Right cardiac atrium (tissue), 5 donors: ENCODE measurements at places on chromosomes 6 and 20. TPM values are rescaled to one million over a fixed set of nuclear protein-coding genes. Genes with fewer than 3 reads are reported as not detected.

DNA sequence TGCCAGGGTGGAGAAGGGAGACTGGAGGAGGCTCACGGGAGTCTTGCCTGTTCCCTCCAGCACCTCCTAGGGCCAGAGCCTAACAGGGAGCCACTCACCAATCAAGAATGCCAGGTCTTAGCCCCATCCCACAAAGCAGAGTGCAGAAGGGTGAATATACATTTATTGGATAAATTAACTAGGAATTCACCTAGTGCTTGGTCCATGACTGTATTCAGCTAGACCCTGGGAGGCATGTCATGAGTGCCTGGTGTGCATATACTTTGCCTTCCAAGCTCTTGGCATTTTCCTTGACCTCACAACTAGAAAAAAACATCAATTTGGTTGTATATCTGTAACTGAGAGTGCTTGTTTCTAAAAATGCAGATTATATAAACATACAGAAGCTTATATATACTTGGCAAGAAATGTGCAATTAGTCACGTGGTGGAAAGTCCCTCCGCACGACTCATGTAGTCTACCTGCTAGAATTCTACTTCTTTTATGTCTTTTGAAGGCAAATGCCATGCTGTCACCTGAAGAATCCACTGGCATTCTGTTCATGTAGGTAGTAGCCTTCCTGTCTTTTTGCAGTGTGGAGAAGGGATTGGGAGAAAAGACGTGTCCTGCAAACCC, 991.0 kb downstream of the KIF16B start:
- no peak for DNase-seq

DNA sequence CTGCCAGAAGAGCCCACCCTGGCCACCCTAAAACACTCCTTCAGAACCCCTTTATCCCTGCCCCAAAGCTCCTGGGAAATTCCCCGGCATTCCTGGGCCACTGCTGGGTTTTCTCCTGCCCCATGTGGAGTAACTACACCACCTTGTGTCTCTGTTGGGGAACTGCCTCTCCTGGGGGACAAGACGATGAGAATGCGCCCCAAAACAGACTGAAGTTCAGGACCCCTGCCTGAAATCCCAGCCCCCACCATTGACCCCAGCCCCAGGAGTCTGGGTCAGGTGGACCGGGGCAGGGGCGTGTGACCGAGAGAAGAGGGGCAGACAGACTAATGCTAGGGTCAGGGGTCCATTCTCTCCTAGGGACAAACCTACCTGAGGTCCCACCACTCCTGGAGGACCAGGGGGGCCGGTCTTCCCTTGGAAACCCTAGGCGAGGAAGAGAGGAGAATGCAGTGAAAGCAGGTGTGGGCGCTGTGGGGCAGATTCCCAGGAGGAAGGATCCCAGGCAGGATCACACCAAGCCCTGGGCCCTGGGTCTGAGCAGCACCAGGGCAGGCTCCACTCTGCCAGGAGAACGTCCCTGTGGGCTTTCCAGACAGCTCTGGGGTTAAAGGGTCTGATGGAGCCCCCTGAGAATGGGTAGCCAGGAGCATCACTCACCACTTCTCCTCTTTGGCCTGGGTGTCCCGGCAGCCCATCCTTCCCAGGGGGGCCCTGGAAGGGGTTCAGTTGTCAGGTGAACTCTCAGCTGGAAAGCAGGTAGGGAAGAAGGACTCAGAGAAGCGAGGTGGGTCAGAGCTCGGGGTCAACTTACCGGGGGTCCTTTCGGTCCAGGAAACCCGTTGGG, 19.4 kb downstream of the COL11A2 start:
- peak; percentile 8 for DNase-seq

- no peak for DNase-seq
Observed at GRCh38 chr6:30238178-30238795, 25.1 kb upstream of the TRIM26 start.

DNA sequence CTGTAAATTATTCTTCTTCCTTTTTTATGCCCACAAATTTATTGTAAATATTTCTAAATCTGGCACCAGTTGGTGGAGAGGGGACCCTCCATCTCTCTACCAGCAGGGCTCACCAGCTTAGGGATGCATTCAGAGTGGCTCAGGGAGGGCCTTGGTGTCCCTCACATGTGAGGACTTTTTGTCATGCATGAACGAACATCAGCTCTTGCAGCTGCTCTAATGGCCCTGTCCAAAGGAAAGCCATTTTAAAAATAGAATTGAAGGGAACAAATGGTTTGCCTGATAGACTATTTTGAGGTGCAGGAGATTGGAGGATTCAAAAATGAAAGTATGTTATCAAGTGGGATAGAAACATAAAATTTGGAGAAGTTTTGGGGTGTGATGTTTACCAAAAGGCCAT, 37.5 kb upstream of the KLHL31 start:
- no peak for DNase-seq

DNA sequence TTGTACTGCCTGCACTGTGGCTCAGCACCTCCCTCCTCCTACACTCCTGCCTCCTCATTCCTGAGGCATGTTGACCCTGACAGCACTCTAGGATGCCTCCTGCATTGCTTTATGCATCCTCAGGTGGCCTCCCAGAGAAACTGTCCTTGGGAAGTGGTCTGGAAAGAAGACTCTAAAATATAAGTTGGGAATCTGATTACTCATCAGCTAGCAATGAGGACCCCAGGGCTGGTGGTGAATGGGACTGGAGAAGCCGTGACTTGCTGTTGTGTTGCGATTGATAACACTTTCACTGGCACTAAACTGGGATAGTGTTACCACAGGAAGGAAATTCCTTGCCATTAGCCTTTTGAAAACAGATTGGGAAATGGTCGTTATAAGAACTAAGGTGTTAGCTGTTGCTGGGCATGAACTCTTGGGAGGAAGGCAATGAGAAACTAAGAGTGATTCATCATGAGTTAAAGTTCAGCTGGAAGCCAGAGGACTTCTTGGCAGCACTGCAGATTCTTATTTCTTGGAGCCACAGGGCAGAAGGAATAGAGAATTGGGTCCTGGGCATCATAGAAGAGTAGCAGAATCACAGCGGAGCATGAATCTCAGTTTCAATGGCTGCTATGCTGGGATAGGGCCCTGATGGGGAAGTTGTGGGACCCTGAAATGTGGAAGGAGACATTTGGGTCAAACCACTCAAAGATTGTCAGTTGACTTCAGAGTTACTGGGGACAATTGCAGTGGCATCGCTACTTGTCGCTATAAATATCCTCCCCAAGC, 10.1 kb upstream of the SIRPD start:
- no peak for DNase-seq

KCNS1 gene
- total RNA-seq, result 0.37 TPM

HLA-DPB1 gene
- total RNA-seq, result 55.8 TPM

- peak; percentile 67 for DNase-seq
Observed at GRCh38 chr20:38144974-38145728, 19.9 kb downstream of the TGM2 start.

RGS17 gene
- total RNA-seq, result 0.23 TPM

DNA sequence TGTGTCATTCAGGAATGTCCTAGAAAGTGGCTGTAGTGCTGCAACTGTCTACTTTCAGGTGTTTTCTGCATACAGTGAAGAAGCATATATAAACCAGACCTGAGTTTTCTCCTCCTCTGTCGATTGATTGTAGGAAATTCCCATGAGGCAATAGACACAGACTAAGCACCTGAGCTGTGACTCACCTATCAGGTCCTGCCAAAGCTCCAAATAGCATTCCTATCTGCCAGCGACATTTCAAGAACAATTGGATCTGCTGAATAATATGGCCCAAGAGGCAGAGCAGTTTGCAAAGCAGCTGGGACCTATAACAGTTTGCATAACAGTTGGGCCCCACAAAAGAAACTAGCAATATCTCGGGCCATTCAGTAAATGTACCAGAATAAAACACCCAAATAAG, 360.4 kb downstream of the HAO1 start:
- no peak for DNase-seq

CDSN gene
- total RNA-seq, result not detected

DNA sequence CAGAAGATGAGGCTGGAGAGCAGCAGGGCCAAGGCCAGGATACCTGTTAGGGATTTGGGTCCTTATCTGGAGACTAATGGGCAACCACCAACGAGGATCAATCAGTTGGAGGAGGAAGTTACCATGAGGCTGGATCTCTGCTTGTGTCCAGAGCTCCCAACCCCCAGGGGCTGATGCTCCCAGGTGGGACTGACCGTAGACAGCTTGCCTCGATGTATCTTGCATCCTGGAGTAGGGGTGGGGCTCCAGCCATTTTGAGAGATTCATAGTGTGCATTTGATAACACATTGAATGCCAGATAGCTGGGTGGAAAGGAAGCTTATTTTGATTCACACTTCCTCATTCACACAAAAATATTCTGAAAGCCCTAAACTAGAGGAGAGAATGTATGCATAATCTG, 4.6 kb upstream of the RFPL4B start:
- DNase-seq, result no peak

DNA sequence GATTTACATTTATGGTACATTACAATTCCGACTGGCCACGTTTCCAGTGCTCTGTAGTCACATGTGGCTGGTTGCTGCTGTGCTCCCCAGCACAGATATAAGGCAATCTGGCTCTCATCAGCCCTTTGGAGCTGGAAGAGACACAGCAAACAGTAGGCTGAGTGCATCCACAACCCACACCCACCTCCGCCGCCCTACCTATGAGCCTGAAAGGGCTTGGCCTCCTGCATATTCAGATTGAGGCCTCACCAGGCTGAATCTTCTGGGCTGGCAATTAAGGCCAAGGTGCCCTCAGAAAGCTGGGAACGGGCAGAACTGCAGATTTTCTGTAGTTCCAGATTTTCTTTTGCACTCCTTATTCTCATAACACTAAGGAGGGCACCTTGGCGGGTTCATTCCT, 2.7 kb upstream of the SNHG17 start:
- DNase-seq, result no peak

SS18L1 gene
- total RNA-seq, result 8.1 TPM

DNA sequence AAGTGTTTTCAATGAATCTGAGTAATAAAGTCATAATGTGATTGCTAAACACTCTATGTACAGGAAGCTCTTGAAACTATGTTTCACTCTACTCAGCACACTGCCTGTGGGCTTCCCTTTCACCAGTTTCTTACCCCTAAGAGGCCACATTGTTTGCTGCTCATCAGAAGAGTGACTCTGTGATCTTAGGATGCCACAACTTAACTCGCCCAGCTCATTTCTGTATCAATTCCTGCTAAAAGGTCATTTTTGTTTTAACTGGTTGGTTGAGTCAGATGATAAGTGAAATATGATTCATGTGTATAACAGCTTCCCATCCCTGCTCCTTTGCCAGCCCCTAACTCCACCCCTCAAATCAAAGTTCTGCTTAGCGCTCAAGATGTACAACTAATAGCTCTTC, 9.8 kb upstream of the NDUFAF4 start:
- no peak for DNase-seq

GRCh38 chr6:80921861-80922460, 815.5 kb downstream of the BCKDHB start:
- DNase-seq, result no peak

DNA sequence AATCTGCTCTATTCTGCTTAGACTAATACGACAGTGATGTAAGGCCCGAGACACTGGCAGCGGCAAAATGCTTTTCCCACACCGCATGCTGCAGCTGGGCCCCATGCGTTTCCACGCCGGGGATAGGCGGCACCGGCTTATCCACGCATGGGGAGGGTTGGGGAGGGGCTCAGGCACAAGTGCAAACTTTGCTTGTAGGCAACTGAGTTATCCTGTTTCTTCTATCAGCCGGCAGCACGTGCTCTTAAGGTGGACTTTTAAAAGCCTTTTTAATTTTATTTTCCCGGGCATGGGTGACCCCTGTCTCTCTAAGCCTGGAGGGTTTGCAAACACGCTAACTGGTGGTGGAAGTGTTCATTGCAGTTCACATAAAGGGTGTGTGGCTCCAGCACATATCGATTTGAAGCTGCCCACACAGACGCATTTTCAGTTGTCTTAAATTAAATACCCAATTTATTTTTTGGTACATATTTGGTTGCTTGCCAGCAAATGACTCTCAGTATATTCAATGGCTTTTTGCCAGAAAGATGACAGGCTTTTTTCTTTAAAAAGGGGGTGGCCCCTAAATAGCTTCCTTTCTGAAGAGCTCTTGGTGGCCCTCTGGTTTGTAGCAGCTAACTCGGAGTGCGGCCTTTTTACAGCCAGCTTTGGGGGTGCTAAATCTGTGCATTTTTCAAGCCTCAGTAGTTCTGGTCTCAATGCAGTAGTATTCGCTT, 561.8 kb upstream of the AGPAT4 start:
- DNase-seq, result no peak

DNA sequence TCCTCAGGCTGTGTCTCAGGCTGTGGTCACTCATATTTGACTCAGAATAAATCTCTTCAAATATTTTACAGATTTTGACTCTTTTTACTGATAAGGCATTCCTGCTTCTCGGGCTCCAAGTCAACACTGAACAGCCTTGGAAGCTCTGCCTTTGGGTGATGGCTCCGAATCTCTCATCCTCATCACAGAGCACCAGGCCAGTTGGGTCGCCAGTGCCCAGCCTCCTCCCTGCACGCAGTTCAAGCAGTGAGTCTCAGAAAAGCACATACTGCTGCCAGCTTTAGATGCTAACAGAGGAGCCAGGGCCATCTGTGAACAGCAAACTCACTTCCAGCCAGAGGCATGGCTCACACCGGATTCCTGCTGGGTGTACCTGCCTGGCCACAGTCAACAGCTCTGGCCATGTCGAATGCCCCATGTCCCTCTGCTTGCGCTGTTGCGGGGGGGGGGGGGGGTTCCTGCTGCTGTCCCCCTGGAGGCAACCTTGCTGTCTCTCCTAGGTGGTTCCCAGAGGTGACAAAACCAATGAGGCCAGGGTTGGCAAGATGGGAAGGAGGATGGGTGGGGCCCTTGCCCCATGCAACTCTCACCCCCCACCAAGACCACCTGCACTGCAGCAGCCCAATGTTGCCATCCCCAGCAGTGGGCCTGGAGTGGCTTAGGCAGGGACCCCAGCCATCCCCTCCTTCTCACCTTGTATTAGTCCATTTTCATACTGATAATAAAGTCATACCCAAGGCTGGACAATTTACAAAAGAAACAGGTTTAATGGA, 248.8 kb downstream of the ERMARD start:
- no peak for DNase-seq

GRCh38 chr6:83176246-83176645, 16.8 kb downstream of the PGM3 start:
- DNase-seq, result no peak

- DNase-seq, result no peak
Observed at GRCh38 chr20:47733892-47734291, 51.4 kb downstream of the SULF2 start.

SRSF6 gene
- 64.4 TPM for total RNA-seq

- no peak for DNase-seq
Observed at GRCh38 chr6:144283646-144284477, 1.3 kb upstream of the UTRN start.

DNA sequence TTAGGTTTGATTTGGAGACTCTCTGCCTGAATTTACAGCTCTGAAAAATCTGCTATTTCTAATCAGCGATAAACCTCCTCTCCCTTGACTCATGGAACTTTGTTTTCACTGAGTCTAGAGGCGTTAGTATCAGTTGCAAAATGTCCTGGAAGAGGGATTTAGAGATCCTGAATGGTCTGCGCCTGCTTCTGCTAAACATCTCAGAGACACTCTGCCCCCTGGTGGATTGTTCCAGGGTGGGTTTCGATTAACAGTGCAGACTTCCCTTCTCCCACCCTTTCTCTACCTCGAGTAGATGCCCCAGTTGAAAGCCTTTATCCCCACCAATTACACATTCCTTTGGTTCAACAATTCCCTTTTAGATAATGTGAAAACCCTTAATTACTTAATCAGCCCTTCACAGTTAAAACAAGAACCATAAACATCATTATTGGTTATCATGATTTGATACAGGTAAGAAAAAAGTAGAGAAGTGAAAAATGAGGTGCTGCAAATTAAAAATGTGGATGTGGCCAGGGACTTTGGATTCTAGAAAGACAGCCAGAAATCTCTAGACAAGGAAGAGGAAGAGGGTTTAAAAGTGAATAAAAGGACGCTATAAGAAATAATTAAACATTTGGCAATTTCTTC, 5.5 kb downstream of the HTR1B start:
- peak; percentile 64 for DNase-seq

CST4 gene
- not detected for total RNA-seq

RSPO3 gene
- total RNA-seq, result 0.82 TPM
